ENCODE measurements at places on chromosomes 2 and 18.

- DNase-seq = no peak
Observed at GRCh38 chr2:65605058-65605742, 172.8 kb upstream of the SPRED2 start.

GRCh38 chr2:238875471-238876231 lies 27.8 kb downstream of the TWIST2 start:
- DNase-seq = no peak

- peak; percentile 41 for DNase-seq
Observed at GRCh38 chr18:12904012-12904516, 20.0 kb upstream of the PTPN2 start.

DNA sequence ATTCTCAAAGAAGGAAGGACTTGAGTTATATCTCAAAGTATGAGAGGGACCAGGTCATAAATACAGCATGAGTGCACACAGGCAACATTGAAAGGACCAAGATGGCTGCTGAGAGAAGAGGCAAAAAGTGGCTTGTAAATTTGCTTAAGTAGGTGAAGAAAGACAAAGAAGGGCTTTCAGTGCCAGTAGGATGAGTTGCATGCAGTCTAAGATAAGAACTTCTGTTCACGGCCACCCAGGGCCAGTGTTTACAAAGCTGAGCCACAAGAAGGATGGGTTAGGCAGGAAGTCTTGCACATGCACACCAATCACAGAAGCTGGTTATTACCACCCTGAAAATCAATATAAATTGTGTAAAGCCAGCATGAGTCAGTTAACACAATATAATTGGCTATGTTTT lies 3.1 kb upstream of the ABCB11 start:
- no peak for DNase-seq

DNA sequence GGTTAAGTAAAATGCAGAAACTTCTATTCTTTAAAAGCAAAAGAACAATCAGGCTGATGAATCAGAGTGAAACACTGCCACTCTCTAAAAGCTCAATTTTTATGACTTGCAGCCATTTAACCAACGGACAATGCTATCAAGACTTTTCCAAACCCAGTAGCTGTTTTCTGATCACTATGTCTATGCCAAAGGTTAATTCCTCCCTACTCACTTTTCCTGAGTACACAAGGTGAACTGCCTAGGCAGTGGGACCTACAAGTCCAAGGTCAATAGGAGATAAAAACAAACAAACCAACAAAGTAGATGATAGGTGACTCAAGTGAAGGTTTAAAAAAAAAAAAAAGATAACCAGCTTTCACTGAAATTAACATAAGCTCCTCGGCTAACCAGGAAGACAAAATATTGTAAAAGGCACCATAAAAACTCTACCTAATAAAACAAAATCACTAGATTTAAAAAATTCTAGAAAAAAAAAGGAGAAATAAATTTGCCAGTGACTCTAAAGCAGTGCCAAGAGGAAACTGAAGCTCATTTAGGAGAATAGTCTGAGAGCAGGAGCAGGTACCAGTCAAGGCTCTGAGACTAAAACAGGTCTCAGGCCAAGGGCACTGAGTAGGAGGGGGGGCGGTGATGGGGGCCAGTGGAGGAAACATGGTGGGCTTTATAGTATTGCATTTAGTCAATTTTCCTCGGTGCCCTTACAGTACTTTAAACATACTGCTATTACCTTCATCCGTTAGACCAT lies 134.1 kb upstream of the DLGAP1 start:
- DNase-seq = no peak

DNA sequence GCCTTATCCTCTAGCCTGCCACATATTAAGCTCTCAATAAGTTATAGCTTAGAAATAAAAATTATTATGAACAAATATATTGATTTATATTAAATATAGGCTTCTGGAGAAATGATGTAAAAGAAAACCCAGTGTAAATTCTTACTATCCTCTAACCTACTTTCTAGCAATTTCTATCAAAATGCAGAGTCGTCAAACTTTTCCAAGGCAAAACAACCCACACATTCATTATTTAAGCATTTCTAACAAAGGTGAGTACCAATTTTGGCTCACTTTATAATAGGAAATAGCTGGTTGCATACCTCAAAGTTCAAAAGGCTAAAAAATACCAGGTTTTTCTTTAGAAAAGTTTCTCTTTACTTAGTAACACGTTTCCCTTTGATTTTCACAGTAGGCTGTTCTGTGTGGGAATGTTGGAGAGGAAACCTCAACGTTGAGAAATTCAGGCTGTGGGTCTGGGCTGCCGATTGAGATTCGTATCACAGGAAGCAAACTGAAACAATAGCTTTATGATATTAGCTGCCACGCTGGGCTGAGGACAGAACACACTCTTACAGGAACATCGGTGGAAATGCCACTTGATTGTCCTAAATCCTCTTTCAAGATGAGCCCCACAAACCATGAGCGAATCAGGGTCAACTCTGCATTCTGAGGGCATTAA lies 53.0 kb downstream of the EPAS1 start:
- no peak for DNase-seq

- DNase-seq = no peak
Observed at GRCh38 chr18:72674710-72675109, 130.6 kb upstream of the CBLN2 start.

GRCh38 chr2:98761909-98762308 lies 31.0 kb upstream of the MGAT4A start:
- DNase-seq = no peak

GRCh38 chr18:74226156-74226555 lies 65.6 kb downstream of the CYB5A start:
- no peak for DNase-seq

- no peak for DNase-seq
Observed at GRCh38 chr2:99868260-99868659, 274.1 kb downstream of the AFF3 start.

GRCh38 chr2:164688896-164689419 lies 67.7 kb upstream of the GRB14 start:
- DNase-seq = no peak
